NCI-H187 treated with DMSO at 0.1 percent for 48 hours (cell line): ENCODE measurements at places on chromosomes 5 and 9.

- DNase-seq = no peak
Measured at GRCh38 chr5:176644878-176645670, 2.2 kb upstream of the TSPAN17 start.

DNA sequence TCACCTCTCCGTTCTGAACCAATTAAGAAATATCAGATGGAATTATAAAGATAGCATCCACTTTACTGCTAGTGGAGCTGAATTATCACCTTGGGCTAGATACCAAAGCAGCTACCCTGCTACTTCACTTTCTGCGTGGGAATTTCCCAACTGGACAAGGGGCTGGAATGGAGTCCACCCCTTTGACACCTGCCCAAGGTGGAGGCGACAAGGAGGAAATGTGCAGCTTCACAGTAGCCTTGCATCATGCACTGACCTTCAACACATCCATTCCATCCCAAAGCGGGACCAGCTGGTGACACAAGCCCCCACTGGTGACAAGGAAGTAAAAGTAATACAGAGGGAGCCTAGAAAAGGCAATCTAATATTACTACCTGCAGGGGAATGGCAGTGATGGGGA lies 30.7 kb downstream of the CTNND2 start:
- DNase-seq = no peak

GRCh38 chr9:87198716-87199115 lies 251.4 kb upstream of the GAS1 start:
- no peak for DNase-seq

GRCh38 chr9:116262448-116262847 lies 108.9 kb downstream of the PAPPA start:
- no peak for DNase-seq

DNA sequence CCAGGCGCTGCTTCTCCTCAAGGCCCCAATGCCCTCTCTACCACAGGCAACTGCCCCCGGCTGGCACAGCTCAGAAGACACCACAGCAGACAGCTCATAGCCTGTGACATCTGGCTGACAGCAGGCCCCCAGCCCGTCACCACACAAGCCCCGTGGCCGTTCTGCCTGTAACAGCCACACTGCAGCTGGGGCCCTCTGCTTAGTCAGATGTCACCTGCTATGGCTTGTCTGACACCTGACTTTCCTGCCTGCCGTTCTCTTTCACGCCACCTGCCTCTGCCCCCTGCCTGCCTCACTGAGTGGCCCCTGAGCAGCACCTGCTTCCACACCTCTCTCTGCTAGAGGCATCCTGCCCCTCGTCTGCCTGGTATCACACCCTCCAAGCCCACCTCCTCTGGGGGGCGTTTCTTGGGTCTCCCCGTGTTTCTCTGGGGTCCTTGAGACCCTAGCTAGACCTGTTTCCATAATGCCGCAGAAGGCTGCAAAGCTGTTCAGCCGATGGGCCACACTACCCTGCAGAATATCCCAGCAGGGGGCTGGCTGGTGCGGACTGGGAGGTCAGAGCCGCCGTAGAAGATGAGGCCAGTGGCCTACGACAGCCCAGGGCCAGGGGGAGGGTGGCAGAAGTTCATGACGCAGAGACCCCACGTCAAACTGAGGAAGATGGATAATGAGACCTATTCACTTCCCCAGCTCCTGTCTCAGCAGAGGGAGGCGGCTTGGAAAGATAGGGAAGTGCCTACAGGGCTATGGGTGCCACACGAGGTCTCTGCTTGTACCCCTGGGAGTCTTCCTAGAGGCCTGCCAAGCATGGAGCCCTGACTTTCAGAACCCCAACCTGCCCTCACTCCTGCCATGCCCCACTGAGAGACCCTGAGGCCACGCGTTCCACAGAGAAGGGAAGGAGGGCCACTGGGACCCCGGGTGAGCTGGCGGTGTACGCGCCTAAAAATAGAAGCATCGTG lies 95.1 kb downstream of the ZNF354C start:
- no peak for DNase-seq

DNA sequence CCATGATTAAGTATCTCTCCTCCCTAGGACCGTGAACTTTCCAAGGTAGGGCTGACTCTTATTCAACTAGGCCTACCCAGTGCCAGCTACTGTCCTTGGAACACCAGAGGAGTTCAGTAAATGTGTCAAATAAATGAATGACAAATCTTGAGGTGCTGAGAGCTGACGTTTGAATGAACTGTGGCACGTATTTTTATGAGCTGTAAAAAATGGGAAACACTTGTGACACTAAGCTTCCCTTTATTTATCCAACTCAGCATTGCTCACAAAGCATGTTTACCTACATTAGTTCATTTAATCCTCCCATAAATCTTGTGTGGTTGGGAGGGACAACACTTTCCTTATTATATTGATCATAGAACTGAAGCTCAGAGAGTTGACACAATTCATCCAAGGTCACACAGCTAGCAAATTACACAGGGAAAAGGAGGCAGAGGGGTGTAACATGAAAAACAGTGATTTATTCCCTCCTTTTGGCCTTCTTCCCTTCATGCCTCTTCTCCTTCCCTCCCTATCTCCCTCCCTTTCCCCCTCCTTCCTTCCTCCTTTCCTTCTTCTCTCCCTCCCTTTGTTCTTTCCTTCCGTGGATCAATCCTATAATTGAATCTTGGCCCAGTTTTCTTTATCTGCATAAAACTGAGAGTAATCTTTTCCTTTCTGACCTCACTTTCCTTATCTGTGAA lies 412.6 kb downstream of the DMRT2 start:
- DNase-seq = no peak

GRCh38 chr9:131977109-131977838 lies 102.4 kb downstream of the MED27 start:
- no peak for DNase-seq

DNA sequence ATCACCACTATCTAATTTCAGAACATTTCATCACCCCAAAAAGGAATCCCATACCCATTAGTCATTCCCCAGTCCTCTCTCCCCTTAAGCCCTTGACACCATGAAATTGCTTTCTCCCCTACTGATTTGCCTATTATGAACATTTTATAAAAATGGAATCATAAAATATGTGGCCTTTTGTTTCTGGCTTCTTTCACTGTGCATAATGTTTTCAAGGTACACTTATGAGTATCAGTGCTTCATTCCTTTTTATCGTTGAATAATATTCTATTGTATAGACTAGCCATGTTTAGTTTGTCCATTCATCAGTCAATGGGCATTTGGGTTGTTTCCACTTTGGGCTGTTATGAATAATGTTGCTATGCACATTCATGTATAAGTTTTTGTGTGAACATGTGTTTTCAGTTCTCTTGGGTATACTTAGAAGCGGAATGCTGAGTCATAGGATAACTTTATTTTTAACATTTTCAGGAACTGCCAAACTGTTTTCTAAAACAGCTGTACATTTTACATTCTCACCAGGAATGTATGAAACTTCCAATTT lies 40.4 kb upstream of the FGF1 start:
- no peak for DNase-seq

GRCh38 chr9:76620996-76621395 lies 143.2 kb upstream of the PCA3 start:
- no peak for DNase-seq

DNA sequence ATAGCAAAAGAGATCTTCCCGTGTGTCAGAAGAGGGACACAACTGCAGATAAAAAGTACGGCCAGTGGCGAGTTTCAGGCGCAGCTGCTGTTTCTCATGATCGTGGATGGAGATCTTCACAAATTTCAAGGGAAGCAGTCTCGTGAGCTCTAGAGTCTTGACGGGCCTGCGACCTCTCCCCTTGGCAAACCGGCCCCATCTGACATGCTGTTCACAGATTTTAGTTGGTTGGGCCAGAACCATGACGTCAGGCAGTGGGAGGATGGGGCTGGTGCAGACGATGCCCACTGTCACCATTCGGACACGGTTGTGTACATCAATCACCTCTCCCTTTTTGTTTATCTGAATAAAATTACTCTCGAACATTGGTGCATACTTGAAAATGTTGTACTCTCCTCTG lies 396 bp downstream of the GARIN3 start:
- no peak for DNase-seq
